ENCODE measurements at places on chromosomes 2 and 18.

GRCh38 chr2:14223576-14223975 lies 408.9 kb upstream of the LRATD1 start:
- DNase-seq: no peak

GRCh38 chr2:172999641-173000386 lies 75.8 kb upstream of the MAP3K20 start:
- DNase-seq: no peak

GRCh38 chr2:14673351-14673875 lies 40.9 kb downstream of the LRATD1 start:
- no peak for DNase-seq

DNA sequence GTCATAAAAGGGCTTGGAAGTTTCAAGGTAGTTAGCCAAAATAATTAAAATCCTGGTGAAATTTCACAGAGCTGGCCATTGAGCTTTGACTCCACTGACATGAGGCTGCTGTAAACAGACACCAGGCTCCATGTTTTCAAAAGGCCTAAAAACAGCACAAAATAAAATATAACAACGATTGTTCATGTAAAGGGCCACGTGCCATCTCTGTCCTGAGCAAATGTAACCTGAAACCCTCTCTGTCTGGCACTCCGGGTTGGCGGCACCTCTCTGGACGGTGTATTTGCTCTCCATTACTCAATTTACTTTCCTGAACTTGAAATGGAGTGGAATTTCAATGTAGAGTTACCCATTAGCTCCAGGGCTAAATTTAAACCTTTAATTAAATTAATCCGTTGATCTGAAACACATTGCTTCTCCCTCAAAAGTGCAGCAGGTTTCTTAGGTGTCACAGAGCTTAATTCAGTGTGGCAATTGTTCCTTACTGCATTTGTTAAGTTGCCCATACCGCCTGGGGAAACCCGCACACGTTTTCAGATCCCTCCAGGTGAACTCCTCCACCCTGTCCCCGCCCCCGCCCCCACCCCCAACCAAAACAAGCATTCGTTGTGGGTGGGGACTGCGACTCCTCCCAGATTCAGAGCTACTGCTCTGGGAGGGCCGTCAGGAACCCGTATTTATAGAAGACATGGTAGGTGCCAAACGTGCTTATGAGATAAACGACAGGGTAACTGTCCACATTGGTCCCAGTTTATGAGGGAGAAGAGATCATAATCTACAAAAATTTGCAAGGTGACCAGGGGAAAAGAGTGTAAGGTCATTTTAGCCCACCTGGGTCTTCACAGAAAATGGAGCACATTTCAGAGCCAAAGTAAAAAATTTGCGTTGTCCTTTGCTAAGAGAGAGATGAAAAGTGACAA lies 1.2 kb upstream of the CABLES1 start:
- no peak for DNase-seq

GRCh38 chr2:229660391-229660790 lies 54.0 kb downstream of the DNER start:
- peak; percentile 89 for DNase-seq

GRCh38 chr2:24924266-24924665 lies 4.2 kb upstream of the ADCY3 start:
- no peak for DNase-seq

DNA sequence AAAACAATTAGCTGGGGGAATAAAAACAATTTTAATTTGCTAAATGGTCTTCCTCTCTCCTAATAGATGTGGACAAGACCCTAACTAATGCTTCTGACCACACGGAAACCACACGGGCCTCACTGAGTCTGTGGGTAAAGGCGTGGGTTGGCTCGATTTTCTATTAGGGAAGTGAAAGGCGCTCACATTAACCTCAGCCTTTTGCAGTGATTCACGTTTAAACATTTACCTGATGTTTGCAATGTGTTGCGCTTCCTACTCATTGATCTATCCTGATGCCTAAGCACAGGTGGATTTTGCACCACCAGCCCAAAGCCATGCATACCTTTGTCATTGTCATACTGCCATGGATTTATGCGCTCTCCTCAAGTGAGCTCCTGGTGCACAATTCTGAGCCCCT lies 35.6 kb upstream of the NRP2 start:
- peak; percentile 36 for DNase-seq

GRCh38 chr18:61589724-61590065 lies 256.5 kb downstream of the CDH20 start:
- no peak for DNase-seq

- no peak for DNase-seq
Observed at GRCh38 chr18:56036741-56037140, 448.7 kb upstream of the TCF4 start.

- peak; percentile 73 for DNase-seq
Observed at GRCh38 chr2:30293303-30293921, 62.1 kb downstream of the LBH start.

DNA sequence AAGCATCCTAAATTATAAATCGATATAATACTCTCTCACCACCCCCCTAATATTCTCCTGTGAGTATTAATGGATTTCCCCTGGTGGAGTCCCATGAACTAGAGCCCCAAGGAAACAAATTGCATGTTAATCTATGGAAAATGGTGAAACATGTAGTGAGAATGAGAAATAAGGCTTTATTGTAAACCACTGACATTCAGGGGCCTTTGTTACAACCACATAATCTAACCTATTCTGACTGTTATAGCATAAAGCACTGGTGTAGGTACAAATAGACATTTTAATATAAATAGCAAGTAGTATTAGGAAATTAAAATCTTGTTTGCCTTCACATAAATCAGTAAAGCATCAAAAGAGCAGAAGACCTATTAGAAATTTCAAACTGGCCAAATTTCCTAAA lies 65.3 kb upstream of the TLK1 start:
- DNase-seq: no peak

DNA sequence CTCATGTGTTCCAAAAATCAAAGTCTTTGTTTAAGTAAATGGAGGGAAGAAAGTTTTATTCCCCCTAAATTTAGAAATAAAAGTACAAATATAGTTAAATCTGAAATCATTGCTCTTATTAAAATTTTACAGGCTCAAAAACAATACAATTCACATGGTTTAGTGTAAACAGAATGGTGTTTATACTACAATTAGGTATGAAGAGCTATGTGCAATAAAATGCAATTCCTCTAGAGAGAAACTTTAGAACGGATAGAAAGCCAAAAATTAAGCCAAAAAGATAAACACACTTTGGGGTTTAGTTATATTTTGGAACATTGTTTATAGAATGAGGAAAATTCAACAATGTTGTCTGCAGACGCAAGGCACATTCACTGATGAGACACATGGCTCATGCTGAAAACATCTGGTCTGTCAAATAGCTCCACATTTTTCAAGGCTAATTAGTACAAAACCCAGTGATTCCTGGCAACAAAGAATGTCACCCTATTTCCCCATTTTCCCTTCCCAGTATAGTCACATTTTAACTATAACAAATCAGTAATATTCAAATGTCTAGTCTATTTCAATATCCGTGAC lies 103.3 kb downstream of the EXOC6B start:
- DNase-seq: no peak

DNA sequence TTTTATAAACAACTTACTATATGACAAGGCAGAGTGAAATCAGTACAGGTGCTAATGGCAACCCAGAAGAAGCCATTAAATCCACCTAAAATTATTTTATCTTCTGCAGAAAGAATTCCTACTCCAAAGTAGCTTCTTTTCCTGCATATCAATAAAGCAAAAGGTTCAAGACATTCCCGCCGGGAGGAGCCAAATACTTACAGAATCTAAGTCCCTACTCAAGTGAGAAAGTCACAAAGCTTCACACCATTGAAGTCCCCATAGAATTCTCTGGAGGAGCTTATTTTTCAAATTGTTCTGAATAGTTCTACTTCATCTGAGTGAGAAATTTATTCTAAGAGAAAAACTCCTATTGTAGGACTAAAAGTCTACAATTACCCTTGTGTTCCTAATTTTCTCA lies 233.7 kb upstream of the HNRNPA3 start:
- DNase-seq: no peak

- peak; percentile 96 for DNase-seq
Observed at GRCh38 chr2:240624950-240625621, at the start of gene GPR35. Gene GPR35 (plus strand): TSS chr2:240625480. CDS start chr2:240629953, 4,473 bp downstream.

DNA sequence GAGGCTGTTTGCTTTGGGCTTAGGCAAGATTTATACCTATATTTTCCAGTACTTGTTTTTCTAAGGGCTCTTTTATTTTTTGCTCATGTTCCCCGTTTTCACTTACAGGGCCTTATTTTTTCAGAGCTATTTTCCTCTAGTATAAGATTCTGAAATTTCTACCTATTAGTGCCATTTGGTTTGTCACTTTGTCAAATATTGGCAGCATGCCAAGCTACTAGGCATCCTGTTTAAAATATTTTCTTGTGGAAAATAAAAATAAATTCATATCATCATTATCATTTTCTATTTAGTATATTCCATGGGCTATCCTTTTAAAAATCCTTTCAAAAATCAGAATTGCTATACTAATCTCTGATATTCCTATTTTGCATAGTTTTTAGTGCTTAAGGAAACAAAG lies 64.8 kb upstream of the CHST9 start:
- DNase-seq: no peak

All from MV-4-11 (cell line).